SJCRH30 (cell line): ENCODE measurements at places on chromosomes 12 and 14. TPM values are rescaled to one million over a fixed set of nuclear protein-coding genes. Genes with fewer than 3 reads are reported as not detected.
A peak's percentile ranks its signal among the peaks of the same experiment; 100 is the strongest.

GRCh38 chr12:10331642-10332239 lies 24.1 kb downstream of the KLRD1 start:
- H3K4me3 ChIP-seq, result no peak overlapping the region
- H3K27me3 ChIP-seq, result no peaks in the 10 kb centered on the region
- H3K4me1 ChIP-seq, result no peaks in the 10 kb centered on the region
- DNase-seq, result peak; percentile 11
- H3K27ac ChIP-seq, result no peak overlapping the region

GRCh38 chr12:851913-852312 lies 97.6 kb downstream of the RAD52 start:
- DNase-seq, result no peak
- H3K4me1 ChIP-seq, result no peaks in the 10 kb centered on the region; the same call in 1 of the 2 replicates
- no peak overlapping the region for H3K4me3 ChIP-seq
- no peak overlapping the region for H3K27ac ChIP-seq
- peaks cover 16% of the 10 kb centered on the region for H3K36me3 ChIP-seq

The TPPP2 gene
- not detected in 2 replicates for total RNA-seq

GRCh38 chr12:83313827-83314226 lies 627.1 kb downstream of the TMTC2 start:
- no peaks in the 10 kb centered on the region for H3K36me3 ChIP-seq
- DNase-seq, result no peak
- H3K27ac ChIP-seq, result no peak overlapping the region
- H3K4me1 ChIP-seq, result no peaks in the 10 kb centered on the region

DNA sequence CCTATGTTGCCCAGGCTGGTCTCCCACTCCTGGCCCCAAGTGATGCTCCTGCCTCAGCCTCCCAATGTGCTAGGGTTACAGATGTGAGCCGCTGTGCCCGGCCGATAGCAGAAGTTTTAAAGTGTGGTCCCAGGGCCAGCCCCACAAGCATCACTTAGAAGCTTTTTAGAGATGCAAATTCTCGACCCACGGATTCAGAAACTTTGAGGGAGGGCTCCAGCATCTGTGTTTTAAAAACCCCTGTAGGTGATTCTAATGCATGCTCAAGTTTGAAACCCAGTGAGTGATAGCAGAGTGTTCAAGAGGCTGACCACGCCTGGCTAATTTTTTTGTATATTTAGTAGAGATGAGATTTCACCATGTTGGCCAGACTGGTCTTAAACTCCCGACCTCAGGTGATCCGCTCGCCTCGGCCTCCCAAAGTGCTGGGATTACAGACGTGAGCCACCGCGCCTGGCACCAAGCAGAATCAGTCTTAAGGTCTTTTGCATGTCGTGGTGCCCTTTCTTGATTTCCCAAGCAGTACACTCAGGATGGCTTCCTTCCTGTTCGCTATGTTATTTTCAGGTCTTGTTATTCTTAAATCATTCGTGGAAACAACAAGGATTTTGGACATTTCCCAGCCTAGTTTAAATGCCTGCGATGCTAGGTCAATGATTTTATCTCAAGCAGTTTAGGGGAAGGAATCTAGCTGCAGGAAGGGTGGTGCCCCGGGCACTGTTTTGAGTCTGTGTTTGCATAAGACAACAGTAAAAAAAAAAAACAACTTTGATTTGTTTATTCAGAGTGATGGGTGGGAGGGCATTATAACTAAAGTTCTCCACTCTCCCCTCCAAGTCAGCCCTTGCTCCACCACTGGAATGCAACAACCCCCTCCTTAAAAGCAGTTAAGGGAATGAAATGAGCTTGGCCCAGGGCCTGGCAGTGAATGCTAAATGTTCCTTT lies 9.2 kb upstream of the RILPL2 start:
- H3K4me1 ChIP-seq, result no peaks in the 10 kb centered on the region
- no peaks in the 10 kb centered on the region for H3K36me3 ChIP-seq
- DNase-seq, result no peak
- H3K27me3 ChIP-seq, result no peaks in the 10 kb centered on the region

DNA sequence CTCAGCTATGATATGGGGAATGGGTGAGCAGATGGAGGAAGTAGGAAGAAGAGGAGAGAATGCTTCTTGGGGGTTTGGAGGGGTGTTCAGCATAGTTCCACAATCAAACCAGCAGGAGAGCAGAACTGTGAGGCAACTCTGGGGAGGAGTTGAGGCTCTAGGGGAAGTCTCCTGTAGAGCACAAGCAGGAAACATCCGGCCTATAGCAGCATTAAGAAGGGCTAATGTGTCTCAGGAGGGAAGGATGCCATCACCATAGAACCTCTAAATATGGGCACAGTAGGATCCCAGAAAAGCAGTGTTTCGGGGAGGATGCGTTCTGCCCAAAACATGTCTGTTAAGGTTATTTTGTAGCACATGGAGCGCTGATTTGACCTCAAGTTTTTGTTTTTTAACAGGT lies 8.4 kb upstream of the SALL2 start:
- peaks cover 4% of the 10 kb centered on the region; the same call in 1 of the 2 replicates for H3K4me1 ChIP-seq
- H3K4me3 ChIP-seq, result no peak overlapping the region
- DNase-seq, result no peak
- no peak overlapping the region for H3K27ac ChIP-seq

The DAO gene
- total RNA-seq, result not detected in 2 replicates

The KLRB1 gene
- not detected in 2 replicates for total RNA-seq

- no peak overlapping the region for H3K4me3 ChIP-seq
- H3K4me1 ChIP-seq, result peaks cover 5% of the 10 kb centered on the region; the same call in 1 of the 2 replicates
- no peak overlapping the region for H3K27ac ChIP-seq
- H3K36me3 ChIP-seq, result no peaks in the 10 kb centered on the region
Measured at GRCh38 chr12:77837876-77838291, 7.2 kb downstream of the NAV3 start.

DNA sequence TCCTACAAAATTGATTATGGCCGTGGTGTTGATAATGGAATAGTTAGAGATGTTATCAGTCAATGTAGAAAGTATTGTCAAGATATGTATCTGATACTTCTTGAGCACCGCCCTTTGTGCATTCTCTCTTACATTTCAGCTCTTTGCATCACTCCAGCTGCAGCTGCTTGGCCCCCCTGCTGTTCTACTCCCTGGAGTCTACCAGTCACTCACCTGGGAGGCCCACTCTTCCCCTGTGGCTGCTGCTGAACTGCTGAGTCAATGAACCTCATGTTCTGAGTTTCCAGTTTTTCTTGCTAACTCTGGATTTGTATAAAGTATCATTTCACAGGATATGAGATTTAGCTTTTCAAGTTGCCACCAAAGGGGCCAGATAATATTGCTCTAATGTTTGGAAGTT lies 312.8 kb upstream of the SLC16A7 start:
- H3K4me1 ChIP-seq, result no peaks in the 10 kb centered on the region
- no peaks in the 10 kb centered on the region for H3K27me3 ChIP-seq
- H3K27ac ChIP-seq, result no peak overlapping the region
- H3K4me3 ChIP-seq, result no peak overlapping the region
- peak; percentile 2 for DNase-seq
- no peaks in the 10 kb centered on the region for H3K36me3 ChIP-seq

GRCh38 chr12:120713861-120714482 lies 3.7 kb downstream of the UNC119B start:
- no peak overlapping the region for H3K4me3 ChIP-seq
- DNase-seq, result peak; percentile 91
- H3K27ac ChIP-seq, result no peak overlapping the region
- no peaks in the 10 kb centered on the region for H3K4me1 ChIP-seq

The FOXG1 gene
- total RNA-seq, result 0.71 and 0.81 TPM in 2 replicates

GRCh38 chr14:104316723-104317491 lies 178.5 kb downstream of the KIF26A start:
- H3K36me3 ChIP-seq, result no peaks in the 10 kb centered on the region
- DNase-seq, result no peak
- no peak overlapping the region for H3K4me3 ChIP-seq
- no peaks in the 10 kb centered on the region for H3K4me1 ChIP-seq
- H3K27me3 ChIP-seq, result peaks cover 14% of the 10 kb centered on the region; the same call in 1 of the 2 replicates

- no peak overlapping the region for H3K4me3 ChIP-seq
- H3K27ac ChIP-seq, result no peak overlapping the region
- no peak for DNase-seq
- no peaks in the 10 kb centered on the region for H3K27me3 ChIP-seq
- peaks cover 19% of the 10 kb centered on the region for H3K4me1 ChIP-seq
- no peaks in the 10 kb centered on the region for H3K36me3 ChIP-seq
Measured at GRCh38 chr12:47939009-47939601, 24.3 kb upstream of the TMEM106C start.

The SSPN gene
- 2.8 and 4.0 TPM in 2 replicates for total RNA-seq

- no peak overlapping the region for H3K4me3 ChIP-seq
- H3K36me3 ChIP-seq, result no peaks in the 10 kb centered on the region
- peak; percentile 14 for DNase-seq
- H3K27ac ChIP-seq, result no peak overlapping the region
- no peaks in the 10 kb centered on the region for H3K27me3 ChIP-seq
Measured at GRCh38 chr14:94823556-94824341, 53.8 kb upstream of the GSC start.

- no peak overlapping the region for H3K4me3 ChIP-seq
- H3K36me3 ChIP-seq, result no peaks in the 10 kb centered on the region
- peak; percentile 83 for DNase-seq
- H3K4me1 ChIP-seq, result peaks cover 18% of the 10 kb centered on the region
Measured at GRCh38 chr12:121781998-121782979, 11.2 kb downstream of the RHOF start.

GRCh38 chr12:123040106-123040505 lies 59.6 kb downstream of the ARL6IP4 start:
- no peak for DNase-seq
- no peaks in the 10 kb centered on the region for H3K36me3 ChIP-seq
- H3K27me3 ChIP-seq, result no peaks in the 10 kb centered on the region
- H3K4me3 ChIP-seq, result no peak overlapping the region
- H3K27ac ChIP-seq, result no peak overlapping the region
- peaks cover 33% of the 10 kb centered on the region for H3K4me1 ChIP-seq

DNA sequence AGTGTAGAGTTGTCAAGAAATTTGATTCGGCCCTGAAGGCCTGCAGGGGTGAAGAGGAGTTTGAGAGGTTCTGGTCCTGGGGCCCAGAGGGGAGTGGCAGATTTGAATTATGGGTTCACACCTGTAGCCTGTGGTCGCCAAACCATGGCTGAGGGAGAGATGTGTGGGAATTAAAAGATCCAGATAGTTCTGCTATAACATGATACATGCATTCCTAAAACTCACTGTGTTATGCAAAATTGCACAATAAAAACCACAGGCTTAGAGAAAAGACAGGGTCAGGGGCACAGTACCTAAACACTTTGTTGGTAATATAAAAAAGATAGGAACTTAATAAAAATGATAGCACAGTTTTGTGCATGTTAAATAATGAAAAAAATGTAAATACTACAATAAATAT lies 106.2 kb downstream of the TMEM30B start:
- no peak overlapping the region for H3K4me3 ChIP-seq
- no peak for DNase-seq
- peaks cover 46% of the 10 kb centered on the region for H3K4me1 ChIP-seq
- H3K36me3 ChIP-seq, result no peaks in the 10 kb centered on the region
- H3K27me3 ChIP-seq, result no peaks in the 10 kb centered on the region

DNA sequence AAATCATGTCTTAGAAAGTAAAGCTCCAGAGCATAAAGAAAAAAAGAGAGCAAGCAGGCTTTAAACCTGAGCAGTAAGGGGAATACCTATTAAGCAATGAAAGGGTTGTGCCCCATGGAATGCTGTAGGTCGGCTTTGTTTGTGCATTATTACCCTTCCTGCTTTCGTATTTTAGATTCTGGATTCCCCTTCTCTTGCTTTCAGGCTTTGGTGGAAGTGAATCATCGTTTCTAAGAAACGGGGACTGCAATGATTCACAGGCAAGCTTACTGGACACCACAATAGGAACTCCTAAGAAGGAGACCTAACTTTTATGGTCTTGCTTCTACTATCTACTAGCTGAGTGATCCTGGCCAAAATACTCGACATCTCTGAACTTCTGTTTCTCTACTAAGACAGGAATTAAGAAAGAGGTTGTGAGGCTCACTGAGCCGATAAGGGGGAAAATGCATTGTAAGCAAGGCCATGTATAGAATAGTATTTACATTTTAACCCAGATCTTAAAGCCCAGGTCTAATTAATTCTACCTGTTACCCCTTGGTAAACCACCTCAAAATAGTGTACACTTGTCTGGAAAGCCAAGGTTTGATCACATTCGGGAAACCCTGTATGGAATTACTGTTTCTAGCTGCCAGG lies 1.2 kb upstream of the BMAL2 start:
- H3K4me1 ChIP-seq, result peaks cover 9% of the 10 kb centered on the region; the same call in 1 of the 2 replicates
- no peaks in the 10 kb centered on the region for H3K27me3 ChIP-seq
- no peak overlapping the region for H3K4me3 ChIP-seq
- peak; percentile 25 for DNase-seq
- no peak overlapping the region for H3K27ac ChIP-seq

GRCh38 chr12:11652351-11653040 lies 3.0 kb downstream of the ETV6 start:
- H3K4me1 ChIP-seq, result peaks cover 4% of the 10 kb centered on the region; the same call in 1 of the 2 replicates
- no peak overlapping the region for H3K27ac ChIP-seq
- DNase-seq, result no peak
- no peak overlapping the region for H3K4me3 ChIP-seq
- no peaks in the 10 kb centered on the region for H3K27me3 ChIP-seq

The ANG gene
- 0.49 and 0.79 TPM in 2 replicates for total RNA-seq
